ENCODE measurements at places on chromosomes 5 and 9. TPM values are rescaled to one million over a fixed set of nuclear protein-coding genes. Genes with fewer than 3 reads are reported as not detected.
A peak's percentile ranks its signal among the peaks of the same experiment; 100 is the strongest.

DNA sequence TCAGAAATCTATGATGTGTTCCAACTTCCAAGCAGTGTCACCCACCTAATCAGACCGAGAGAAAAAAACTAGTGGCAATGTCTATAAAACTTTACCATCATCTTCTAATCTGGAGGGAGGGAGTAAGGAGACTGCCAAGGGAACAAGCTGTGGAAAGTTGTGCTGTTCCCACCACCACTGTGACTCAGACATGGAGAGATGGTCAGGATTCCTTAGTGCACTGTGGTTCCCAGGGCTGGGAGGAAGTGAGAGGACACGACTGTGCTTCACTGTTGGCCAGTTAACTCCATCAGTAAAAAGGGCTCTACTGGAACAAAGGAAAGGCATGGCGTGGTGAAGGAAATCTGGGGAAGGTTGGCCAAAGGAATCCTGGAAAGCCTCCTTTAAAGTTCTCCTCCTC lies 18.8 kb downstream of the TICAM2 start:
- DNase-seq, result no peak

GRCh38 chr9:106405871-106406435 lies 457.0 kb upstream of the ZNF462 start:
- DNase-seq, result no peak

GRCh38 chr5:90518661-90519060 lies 10.7 kb downstream of the LYSMD3 start:
- peak; percentile 81 for DNase-seq

DNA sequence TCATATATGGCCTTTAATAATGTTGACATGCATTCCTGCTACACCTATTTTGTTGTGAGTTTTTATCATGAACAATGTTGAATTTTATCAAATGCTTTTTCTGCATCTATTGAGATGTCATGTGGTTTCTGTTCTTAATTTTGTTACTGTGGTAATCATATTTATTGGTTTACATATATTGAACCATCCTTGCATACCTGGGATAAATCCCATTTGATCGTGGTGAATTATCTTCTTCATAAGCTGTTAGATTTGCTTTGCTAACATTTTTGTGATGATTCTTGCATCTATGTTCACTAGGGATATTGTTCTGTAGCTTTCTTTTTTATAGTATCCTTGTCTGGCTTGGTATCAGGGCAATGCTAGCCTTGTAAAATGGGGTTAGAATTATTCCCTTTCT lies 222.0 kb downstream of the WDR70 start:
- DNase-seq, result no peak

GRCh38 chr9:2979957-2980610 lies 136.2 kb upstream of the PUM3 start:
- no peak for DNase-seq

- DNase-seq, result peak; percentile 20
Observed at GRCh38 chr9:110579034-110579861, at the start of gene SVEP1. SVEP1 (minus strand) TSS chr9:110579741; CDS start chr9:110579543, 198 bp downstream.

CATSPER3 gene
- under 0.01 TPM for total RNA-seq

DNA sequence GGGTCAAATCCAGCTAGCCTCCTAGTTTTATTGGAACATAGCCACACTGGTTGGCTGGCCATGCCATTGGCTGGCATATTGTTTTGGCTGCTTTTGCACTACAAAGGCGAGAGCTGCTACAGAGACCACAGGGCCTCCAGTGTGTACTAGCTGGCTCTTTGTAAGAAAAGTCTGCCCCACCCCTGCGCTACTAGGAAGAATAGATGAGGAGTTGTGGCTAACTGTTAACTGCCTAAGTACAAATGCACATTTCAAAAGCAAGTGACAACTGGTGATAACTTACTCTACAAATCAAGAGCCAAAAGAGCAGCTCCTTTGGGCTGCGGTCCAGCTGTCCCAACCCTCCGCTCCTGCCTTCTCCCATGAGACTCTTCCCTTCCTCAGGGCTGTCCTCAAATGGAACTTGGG lies 63.9 kb downstream of the SERINC5 start:
- DNase-seq, result no peak

GRCh38 chr5:147789820-147790219 lies 7.3 kb upstream of the JAKMIP2 start:
- DNase-seq, result no peak

DNA sequence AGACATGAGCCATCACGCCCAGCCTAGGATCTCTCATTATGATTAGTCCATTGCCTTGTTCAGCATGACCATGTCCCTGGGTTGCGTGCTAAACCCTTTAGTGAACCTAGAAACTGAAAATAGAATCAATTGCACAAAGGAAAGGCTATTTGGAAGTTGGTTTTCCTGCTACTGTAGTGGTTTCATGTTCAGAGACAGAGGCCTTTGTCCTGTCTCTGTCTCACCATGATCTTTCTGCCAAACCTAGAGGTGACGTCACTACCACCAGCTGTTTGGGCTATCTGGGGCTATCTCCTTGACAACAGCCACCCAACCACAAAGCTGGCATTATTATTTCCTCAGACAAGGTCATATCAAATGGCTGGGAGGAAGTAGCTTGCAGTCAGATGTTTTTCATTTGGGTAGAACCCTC lies 4.0 kb upstream of the CDK5RAP2 start:
- DNase-seq, result peak; percentile 97

GRIN3A gene
- not detected for total RNA-seq

GRCh38 chr5:108382784-108383330 lies 959 bp upstream of the FBXL17 start:
- peak; percentile 7 for DNase-seq

CA9 gene
- total RNA-seq, result 0.22 TPM

GRCh38 chr5:35884191-35884769 lies 27.6 kb downstream of the IL7R start:
- peak; percentile 4 for DNase-seq

- peak; percentile 54 for DNase-seq
Observed at GRCh38 chr5:67028371-67028770, 168.2 kb downstream of the CD180 start.

GRCh38 chr9:14310311-14310710 lies 3.6 kb downstream of the NFIB start:
- no peak for DNase-seq

- DNase-seq, result peak; percentile 29
Observed at GRCh38 chr5:122180863-122181548, 51.7 kb downstream of the ZNF474 start.

DNA sequence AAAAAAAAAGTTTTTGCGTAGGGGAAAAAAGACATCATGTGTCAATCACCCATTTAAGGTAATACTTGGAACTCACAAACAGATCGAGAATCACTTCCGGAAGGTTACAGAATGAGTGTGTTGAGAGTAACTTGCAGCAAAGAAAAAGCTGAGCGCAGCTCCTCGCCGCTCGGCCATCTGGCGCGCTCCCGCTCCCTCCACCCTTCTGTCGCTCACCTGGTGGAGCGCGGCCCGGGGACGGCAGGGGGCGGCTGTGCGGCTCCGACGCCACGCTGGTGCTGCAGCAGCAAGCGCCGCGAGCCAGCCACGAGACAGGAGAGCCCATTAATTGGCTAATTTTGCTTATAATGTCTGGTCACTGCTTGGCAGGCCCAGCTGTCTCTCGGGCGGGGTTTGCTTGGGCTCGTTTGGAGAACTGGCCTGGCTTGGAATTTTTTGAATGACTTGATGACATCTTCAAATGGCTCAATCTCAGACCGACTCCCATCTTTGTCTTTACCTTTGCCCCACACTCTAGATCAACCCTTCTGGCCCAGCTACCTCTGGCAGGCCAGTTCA lies 601.8 kb downstream of the CCDC171 start:
- DNase-seq, result peak; percentile 40

GRCh38 chr9:137428841-137429545 lies 5.8 kb downstream of the NOXA1 start:
- DNase-seq, result no peak

CMBL gene
- 3.5 TPM for total RNA-seq

DNA sequence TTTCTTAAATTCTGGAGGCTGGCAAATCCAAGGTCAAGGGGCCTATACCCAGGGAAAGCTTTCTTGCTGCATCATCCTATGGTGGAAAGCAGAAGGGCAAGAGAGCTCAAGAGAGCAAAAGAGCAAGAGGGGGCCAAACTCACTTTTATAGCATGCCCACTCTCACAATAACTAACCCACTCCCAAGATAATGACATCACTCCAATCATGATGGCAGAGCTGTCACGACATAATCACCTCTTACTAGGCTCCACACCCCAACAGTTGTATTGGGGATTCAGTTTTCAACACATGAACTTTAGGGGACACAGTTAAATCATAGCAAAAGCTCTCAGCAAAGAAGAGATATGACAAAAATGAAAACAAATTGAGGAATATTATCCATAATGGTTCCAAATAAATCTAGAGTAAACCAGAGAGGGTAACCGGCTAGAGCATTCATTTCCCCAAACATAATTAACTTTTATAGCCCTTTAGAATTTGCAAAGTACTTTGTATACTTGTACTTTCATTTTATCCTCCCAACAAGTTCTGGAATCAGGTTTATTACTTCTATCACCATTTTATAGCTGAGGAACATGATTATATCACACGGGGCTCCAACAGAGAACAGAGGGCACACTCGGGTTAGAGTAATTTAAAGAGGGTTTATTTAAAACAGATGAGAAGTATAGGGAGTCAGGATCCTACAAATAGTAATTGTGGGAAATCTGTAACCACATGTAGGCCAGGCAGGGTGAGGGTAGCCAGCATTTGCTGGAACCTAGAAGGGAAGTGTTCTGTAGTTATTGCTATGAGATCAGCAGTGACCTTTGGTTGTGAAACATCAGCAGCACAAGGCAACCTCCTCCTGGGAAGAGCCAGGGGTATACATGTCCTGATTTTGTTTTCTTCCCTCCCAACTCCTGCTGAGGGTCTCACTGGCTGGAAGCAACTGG lies 7.2 kb upstream of the TARS1 start:
- DNase-seq, result no peak

LVRN gene
- under 0.01 TPM for total RNA-seq

- DNase-seq, result no peak
Observed at GRCh38 chr9:121612511-121612998, 38.9 kb upstream of the DAB2IP start.

DNA sequence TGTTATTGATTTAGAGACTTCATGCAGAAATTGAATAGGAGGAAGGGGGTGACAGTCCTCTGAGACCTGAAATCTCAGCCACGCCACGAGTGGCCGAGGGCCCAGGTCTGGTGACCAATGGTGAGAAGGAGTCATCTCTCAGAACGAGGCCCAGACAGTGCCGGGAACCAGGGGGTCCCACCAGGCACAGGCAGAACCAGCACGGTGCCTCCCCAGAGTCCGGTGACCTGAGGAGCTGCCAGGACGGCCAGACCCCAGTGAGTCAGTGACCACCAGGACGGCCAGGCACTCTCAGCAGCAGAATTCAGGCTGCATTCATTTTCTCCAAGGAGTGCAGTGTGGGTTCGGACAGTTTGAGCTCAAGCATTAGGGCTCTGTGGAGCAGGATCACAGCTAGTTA lies 43.8 kb upstream of the NKD2 start:
- no peak for DNase-seq

ARID3C gene
- under 0.01 TPM for total RNA-seq

TMEFF1 gene
- total RNA-seq, result 10.5 TPM

DNA sequence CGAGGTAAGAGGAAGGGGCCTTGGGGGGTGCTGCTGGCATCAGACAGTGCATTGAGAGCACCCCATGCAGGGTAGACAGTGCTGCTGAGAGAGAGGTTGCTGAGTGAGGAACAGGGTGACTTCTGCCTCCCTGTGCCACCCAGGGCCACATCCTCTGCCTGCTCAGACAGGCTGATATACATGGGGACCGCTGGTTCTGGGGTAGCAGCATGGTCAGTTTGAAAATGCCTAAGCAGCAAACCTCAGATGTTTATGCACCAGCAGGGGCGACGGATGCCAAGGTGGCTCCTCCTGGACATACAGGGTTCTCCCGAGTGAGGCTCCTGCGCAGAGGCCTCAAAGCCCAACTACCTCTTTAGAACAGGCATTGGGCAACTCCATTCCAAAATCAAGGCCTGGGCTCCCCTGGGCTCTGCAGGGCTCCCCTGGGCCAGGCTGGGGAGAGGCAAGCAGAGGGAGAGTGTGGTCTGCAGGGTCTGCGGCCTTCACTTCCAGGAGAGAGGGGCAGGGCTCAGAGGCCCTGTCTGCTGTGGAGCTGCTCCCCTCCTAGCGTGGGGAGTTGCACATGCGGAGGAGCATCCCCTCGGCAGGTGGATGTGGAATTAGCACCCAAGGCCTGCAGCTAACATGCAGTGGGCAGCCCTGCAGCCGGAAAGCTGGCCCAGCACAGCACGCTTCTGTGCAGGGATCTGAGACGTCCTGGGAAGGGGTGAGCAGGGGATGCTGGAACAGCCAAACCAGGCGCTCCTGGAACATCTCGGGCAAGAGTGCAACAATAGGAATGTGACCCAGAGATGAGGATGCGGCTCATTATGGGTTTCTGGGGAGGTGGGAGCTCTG lies 46.5 kb downstream of the IRX2 start:
- DNase-seq, result no peak

DNA sequence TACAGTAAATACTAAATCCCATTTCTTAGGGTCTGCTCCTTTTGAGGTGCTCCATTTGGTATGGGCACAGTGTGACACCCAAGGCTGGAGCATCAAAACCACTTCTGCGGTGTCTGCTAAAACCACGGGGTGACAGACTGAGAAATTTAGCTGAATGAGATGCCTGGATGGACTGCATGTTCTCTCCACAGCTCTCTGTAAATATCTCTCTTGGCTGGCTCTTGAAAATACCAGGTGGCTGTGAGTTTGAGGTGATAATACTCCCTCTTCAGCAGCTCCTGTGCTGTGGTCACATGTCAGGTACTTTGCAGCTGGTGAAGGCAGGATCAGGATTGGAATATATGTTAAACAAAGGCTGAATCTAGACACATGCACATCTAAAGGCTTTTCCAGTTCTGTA lies 93.7 kb upstream of the SIMC1 start:
- no peak for DNase-seq

GLRA1 gene
- not detected for total RNA-seq

C9 gene
- under 0.01 TPM for total RNA-seq
